ENCODE measurements at places on chromosomes 2 and 18.

DNA sequence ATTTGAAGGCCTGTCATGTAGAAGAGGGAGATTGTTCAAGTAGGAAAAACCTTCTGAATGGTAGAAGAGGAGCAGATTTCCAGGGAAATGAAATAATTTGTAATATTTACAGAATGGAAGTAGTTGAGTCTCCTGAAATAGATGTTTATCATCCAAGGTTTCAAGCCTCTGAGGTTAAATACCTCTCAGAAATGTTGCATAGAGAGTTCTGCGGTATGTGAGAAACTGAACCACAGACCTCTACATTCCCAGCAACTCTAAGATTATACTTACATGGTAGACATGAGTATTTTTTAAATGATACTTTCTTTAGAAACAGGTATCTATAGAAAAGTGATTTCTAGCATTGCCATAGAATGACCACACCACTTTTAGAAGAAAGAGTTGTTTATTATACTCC, 379.8 kb upstream of the FANCL start:
- DNase-seq, result no peak

GRCh38 chr2:85714841-85715240, 20.7 kb downstream of the GNLY start:
- DNase-seq, result peak; percentile 66

DNA sequence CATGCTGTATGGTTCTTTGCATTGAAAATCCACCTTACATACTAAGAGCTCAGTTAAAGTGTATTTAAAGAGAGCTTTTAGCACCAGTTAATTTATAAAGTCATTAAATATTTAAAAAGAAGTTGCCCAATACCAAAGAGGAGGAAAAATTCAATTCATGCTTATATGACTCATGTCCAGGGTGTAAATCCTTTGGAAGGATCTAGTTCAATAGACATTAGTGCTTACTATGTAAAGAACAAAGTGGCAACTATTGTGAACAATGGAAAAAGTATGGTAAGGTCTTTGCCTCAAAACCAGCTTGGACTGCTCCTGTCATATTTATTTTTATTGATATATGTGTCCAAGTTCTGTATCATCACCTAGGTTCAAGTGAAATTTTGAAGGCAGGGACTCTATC, 90.5 kb downstream of the SCN9A start:
- DNase-seq, result no peak

GRCh38 chr2:23211987-23212583, 172.9 kb upstream of the KLHL29 start:
- no peak for DNase-seq

DNA sequence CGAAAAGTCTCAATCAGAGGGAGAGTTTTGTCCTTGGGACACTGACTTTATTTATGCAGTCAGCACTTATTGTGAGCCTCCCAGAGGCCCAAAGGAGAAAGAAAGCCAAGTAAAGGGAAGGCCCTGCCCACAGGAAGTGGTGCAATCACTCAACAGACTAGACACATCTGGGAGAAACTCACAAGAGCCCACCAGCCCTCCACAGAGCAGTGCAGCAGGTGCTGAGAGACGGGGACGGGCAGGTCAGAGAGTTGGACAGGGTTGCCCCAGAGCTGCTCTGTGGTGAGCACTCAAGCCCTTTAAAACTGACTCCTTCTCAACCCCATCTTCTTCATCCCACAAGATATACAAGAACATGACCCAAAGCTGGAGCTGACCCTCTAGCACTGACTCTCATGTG, 96.0 kb downstream of the TFCP2L1 start:
- peak; percentile 72 for DNase-seq

DNA sequence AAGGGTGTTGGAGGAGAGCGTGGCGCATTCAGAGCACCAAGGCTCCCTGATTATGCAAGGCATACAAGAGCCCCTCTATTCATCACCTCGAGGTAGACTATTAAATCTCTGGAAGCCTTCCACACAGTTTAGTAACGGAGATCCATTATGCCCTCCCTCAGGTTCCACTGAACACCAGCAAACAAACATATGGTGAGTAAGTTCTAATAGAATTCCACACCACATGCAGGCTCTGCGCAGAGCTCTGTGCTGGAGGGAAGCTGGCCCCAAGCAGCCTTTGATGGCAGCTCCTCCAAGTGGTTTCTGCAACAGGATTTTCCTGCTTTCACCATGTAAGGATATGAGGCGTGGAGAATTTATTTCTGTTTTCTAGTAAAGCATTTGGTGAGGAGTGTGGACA, 238.6 kb downstream of the C1D start:
- DNase-seq, result no peak

DNA sequence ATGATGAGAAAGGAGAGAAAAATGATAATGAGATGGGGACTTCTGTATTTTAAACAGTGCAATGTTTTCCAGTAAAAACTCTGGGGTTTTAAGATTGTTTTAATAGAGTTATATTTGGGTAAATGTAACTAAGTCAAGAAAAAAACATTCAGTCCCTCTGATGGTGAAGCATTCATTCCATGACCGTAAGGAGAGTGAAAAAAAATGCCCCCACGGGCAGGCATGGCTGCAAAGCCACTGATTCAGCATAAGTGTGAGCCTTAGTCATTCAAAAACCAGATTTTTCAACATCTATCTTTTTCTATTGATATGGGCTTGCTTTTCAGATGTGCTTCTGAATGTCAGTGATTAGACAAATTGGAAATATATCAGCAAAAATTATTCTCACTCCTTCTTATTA, 957.8 kb downstream of the SLC4A3 start:
- DNase-seq, result no peak

GRCh38 chr2:191983186-191983585, 136.3 kb upstream of the CAVIN2 start:
- no peak for DNase-seq

DNA sequence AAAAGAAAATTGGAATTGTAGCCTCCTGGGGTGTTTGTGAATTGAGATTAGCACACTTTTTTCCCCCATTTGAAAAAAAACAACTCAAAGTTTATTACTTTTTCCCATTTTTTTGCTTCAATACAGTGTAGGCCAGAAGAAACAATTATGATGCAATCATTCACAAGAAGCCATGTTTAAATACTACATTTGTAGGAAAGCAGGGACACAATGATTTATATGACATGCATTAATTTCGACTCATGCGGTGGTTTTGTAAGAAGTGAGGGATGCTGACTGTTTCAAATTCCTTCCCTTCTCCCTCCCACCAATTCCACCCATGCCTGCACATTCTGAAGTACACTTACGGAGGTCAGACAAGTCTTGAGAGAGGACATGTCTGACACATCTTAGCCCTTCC, 774.2 kb upstream of the FSHR start:
- DNase-seq, result no peak

GRCh38 chr2:12433626-12433990, 283.1 kb upstream of the TRIB2 start:
- no peak for DNase-seq

GRCh38 chr2:74862020-74862964, 28.4 kb downstream of the HK2 start:
- peak; percentile 95 for DNase-seq

GRCh38 chr2:182858671-182859070, 7.8 kb downstream of the FRZB start:
- no peak for DNase-seq

GRCh38 chr2:146666340-146666739, 1178.5 kb upstream of the ACVR2A start:
- DNase-seq, result no peak

- DNase-seq, result no peak
Observed at GRCh38 chr2:118773826-118774225, 73.6 kb downstream of the EN1 start.

DNA sequence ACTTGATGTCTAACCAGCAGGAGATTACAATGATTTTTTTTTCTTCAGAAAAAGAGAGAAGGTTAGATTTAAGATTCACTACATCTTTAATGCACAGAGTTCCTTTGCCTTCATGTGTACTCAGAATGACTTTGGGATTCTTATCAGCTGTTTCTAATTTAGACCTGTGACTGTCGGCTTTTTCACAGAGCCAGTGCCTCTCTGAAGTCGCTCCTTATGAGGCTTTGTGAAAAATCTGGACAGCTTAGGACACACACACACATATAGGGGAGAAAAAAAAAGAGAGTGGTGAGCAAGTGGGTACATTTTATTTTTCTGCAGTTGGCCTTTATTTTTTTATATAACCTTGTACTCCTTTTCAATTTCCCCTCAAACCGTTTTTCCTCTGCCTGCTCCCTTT, 893.1 kb upstream of the CELF4 start:
- peak; percentile 9 for DNase-seq

DNA sequence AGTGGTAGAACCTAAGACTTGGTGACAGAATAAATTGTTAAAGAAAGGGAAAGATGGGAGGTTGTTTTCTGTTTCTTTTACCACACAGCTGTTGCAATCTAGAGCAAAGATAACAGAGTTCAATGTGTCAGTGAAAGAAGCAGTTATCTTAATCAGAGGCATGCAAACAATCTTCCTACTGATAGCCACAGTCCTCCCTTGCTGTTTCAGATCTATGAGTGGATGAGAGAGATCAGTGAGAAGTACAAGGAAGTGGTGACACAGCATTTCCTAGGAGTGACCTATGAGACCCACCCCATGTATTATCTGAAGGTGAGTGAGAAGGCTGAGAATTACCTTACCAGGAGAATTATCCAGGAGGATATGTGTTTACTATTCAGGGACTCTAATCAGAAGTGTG, 15.9 kb downstream of the CPO start:
- DNase-seq, result peak; percentile 73

- no peak for DNase-seq
Observed at GRCh38 chr2:223215254-223215516, 163.2 kb downstream of the KCNE4 start.

- no peak for DNase-seq
Observed at GRCh38 chr2:38107738-38108410, 31.9 kb upstream of the CYP1B1 start.

DNA sequence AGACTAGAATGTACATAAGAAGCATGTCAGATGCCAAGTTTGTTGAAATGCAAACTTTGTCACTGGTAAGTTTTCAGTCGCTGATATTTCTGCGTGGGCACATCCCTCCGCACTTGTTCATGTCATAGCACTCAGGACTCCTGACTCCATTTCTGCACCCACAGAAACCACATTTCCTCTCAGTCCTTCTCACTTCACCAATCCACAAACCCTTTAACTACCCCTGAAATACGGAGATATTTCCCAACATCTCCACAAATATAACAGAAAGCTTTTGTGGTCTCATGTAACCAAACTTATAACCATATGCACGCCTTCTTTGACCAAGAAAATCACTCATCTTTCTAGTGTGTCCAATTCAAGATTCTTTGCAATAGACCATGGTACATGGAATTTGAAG, 276.9 kb upstream of the ERBB4 start:
- peak; percentile 79 for DNase-seq

- no peak for DNase-seq
Observed at GRCh38 chr18:76928179-76928868, 106.0 kb downstream of the ZNF236 start.

DNA sequence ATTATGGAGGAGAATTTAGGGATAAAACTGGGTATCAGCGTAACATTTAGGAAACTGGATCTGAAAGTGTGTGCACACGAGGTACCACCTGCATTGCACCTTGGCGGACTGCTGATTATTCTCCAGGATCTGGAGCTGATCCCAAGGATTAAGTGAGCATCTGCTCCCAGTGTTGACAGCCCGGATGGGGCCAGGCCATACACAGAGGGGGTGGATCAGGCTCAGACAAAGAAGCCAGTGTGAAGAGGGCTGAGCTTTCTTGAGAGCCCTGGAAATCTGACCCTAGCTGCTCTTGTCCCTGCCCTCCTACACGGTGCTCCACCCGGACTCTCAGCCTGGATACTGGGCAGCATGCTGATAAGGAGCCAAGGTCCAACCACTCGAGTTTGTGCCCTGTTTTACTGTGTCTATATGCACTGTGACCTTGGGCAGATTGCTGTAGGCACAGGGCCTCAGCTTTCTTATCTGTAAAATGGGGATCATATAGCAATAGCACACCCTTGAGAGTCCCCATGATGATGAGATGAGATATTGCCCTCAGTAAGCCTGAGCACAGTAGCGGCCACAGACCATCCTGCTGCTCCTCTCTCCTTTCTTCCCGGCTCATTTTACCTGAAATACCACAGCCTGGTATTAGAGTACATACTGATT, 396.8 kb upstream of the CELF4 start:
- DNase-seq, result no peak

All from hematopoietic multipotent progenitor cell treated with erythropoietin and hydrocortisone succinate and interleukin-3 and kit ligand, for 4 days (in vitro differentiated cells).